ENCODE measurements at places on chromosomes 1 and 21.

DNA sequence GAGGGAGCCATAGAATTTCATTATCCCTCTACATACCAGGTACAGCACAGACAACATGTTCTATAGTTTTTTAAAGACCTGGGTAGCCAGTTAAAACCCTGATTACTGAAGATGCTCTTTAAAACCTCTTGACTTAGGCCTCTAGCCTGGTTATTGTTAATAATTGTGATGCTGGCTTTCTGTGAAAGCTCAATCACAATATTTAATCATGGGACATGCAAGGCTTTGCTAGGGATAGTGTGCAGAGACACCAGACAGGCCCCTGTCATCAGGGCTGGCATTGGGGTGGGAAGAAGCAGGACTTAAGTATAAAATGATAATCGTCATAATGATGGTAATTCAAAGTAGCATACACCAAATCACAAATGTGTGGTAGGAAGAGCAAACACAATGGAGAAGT is 274.4 kb downstream of the PTBP2 start:
- DNase-seq, result no peak

DNA sequence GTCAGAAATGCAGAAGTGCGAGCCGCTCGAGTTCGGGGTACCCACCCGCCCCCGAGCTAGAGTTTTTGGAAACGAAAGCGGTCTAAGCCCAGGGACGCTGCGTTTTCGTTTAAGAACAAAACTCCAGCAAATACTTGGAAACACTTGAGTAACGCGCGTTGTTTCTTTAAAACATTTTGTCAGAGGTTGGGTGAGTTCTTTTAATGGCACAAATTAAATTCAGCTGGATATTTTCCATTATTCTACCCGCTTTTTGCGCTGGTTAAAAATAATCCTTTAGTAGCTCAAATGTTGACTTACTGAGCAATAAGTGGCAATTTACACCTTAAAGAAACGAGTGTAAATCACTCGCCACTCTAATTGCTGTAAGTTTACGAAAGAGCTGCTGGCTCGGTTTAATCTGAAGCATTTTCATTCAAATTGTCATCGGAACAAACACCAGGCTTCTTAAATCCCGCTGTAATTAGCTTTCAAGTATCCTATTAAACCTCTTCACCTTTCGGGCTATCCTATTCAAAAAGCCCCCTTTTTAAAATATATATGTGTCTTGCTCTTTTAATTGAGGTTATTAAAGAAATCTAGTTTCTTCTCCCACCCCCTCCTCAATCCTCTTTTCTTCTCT is 1.5 kb downstream of the LHX8 start:
- DNase-seq, result peak; percentile 10

GRCh38 chr1:108877348-108878159 is 769 bp downstream of the GPSM2 start:
- DNase-seq, result peak; percentile 29

DNA sequence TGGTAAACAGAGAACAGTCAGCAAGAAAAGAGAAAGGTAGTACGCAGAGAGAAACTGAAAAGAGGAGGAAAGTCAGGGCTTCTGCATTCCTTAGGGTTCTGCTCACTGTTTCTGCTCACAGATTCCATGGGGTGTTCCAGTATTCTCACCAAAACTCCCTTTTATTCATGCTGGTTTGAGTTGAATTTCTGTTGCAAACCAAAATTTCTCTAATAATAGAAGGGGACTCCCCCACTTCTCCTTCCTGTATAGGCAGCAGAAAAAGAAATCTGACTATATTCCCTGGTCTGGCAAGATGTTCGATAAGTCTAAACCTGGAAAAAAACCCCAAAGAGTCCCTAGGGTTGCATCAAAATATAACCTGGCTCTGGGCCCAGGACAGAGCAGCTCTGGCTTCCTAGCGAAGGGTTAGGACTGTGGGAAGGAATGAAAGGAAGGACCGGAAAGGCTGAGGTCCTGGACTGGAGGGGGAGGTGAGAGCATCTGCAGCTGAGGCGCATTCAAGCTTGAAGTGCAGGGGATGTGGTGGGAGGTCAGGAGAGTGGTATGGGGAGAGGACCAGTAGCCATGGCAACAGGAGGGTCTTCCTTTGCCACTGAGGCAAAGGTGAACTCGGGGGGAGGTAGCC is 18.8 kb upstream of the RGS16 start:
- DNase-seq, result peak; percentile 78

- no peak for DNase-seq
Measured at GRCh38 chr1:93751377-93752250, 70.0 kb upstream of the BCAR3 start.

DNA sequence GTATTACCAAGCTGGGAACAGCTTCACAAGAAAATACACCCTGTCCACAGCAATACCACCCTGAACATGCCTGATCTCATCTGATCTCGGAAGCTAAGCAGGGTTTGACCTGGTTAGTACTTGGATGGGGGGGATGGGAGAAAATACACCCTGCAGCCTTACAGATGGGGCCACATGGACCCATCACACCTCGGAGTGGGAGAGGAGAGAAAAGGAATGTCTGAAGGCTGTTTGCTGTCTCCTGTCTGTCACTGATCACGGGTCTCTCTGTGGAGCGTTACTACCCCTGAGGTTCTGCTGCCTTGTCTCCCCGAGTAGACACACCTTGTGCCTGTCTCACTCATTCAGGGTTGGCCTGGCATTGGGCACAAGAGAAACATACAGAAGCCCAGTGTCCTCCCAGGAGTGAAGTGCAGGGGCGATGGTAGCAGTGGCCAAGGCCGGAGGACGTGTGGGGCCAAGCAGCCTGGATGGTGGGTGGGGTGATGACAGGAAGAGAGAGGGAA is 48.0 kb downstream of the TEX35 start:
- DNase-seq, result no peak

DNA sequence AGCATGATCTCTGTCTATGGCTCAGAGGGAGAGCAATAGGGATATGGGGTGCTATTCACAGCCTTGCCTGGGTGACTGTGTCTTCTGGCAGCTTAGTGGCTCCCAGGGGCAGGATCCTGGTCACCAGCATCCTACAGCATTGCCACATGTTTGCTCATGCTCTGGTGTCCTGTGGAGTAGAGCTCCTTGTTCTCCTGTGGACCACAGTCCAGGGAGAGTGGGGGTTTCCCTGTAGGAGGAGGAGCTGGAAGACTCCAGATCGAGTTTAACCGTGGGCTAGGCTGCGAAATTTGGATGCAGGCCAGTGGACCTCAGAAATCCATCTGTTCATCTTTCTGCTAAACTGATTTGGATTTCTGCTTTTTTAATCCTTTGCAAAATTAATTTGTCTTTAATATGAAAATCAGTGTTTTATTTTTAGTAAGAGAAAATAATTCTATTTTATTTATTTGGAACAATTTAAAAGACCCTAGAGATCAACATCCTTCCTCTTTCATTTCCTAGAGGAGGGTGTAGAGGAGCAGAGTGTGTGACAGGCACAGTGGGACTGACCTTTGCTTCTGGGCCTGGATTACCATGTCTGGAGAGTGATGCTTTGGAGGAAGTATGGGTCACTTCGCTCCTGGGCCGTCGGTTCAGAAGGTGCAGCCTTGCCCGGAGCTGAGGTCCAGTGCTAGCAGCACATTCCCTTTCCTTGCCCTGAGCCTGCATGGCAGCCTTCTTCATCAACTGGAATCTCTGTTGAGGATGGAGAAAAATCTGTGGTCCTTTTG is 17.4 kb downstream of the ADARB1 start:
- no peak for DNase-seq

- no peak for DNase-seq
Measured at GRCh38 chr1:91809317-91809716, 76.6 kb downstream of the TGFBR3 start.

DNA sequence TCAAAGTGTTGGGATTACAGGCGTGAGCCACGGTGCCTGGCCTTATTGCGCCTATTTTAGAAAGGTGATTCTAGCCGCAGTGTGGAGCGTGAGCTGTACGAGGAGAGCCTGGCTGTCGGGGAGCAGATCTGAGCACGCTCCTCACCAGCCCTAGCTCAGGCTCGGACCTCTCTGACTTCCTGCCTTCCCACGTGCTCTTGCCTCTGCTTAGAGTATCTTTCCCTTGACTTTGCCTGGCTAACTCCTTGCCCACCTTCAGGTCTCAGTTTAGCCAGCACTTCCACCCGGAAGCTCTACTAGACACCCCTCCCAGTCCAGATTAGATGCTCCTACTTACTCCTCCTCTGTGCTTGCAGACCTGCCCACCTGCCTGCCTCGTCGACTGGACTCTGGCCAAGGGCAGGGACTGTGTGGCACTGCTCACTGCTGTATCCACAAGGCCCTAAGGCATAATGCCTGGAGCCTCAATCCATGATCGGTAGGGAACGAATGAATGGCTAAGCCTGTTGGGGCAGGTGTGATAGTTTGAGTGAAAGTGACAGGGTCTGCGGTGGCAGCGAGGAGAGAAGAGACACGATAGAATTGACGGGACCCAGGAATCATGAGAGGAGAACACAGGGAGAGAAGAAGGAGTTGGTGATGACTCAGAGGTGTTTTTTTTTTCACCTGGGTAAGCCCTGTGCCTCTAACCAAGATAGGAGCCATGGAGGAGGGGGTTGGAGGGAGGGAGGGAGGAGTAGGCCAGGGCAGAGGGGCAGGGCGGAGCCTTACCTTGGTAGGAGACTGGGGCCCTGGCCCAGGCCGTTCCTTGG is 28.1 kb upstream of the WASF2 start:
- no peak for DNase-seq

- DNase-seq, result no peak
Measured at GRCh38 chr1:16986962-16987361, 6.5 kb upstream of the MFAP2 start.

DNA sequence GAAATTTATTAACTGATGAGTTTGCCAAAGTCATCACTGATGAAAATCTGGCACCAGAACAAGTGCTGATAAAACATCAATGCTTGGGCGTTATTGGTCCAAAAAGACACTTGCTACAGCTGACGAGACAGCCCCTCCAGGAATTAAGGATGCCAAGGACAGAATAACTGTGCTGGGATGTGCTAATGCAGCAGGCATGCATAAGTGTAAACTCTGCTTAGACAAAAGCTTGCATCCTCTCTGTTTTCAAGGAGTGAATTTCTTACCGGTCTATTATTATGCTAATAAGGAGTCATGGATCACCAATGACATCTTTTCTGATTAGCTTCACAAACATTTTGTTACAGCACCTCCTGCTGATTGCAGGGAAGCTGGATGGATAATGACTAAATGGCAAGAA is 402.0 kb downstream of the LTN1 start:
- no peak for DNase-seq

- DNase-seq, result no peak
Measured at GRCh38 chr1:31781138-31781755, 17.1 kb upstream of the ADGRB2 start.

- DNase-seq, result no peak
Measured at GRCh38 chr1:167161242-167161641, 59.4 kb upstream of the POU2F1 start.

DNA sequence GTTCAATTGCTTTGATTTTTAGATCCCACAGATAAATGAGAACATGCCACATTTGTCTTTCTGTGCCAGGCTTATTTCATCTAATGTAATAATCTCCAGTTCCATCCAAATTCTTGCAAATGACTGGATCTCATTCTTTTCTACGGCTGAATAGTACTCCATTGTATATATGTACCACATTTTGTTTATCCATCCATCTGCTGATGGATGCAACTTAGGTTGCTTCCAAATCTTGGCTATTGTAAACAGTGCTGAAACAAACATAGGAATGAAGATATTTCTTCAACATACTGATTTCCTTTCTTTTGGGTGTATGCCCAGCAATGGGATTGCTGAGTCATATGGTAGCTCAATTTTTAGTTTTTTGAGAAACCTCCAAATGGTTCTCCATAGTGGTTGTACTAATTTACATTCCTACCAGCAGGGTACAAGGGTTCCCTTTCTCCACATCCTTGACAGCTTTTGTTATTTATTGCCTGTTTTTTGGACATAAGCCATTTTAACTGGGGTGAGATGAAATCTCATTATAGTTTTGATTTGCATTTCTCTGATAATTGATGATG is 344.4 kb downstream of the KCTD3 start:
- DNase-seq, result no peak

- DNase-seq, result no peak
Measured at GRCh38 chr1:197096137-197096536, 29.1 kb upstream of the F13B start.

- no peak for DNase-seq
Measured at GRCh38 chr21:37117204-37117603, 44.1 kb downstream of the TTC3 start.

- no peak for DNase-seq
Measured at GRCh38 chr21:39136711-39137110, 46.5 kb downstream of the PSMG1 start.

DNA sequence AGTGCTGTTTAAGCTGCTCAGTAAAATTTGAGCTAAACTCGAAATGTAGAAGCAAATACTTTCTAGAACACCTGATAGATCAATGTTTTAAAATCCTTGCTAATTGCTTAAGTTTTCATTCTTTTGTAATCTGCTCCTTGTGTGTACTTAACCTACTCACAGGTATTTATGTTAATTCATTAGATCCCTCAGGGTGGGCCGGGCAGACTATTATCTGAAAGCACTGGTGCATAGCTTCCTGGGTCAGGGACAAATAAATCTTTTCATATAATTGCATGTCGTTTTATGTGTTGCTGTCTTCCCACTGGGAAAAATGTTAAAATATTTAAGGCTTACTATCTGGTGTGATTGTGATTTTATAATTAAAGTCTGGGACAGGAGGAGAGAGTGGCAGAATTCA is 440.5 kb downstream of the SMYD3 start:
- DNase-seq, result no peak

- no peak for DNase-seq
Measured at GRCh38 chr1:220528679-220529501, 954 bp downstream of the MARK1 start.

- DNase-seq, result peak; percentile 35
Measured at GRCh38 chr1:45394342-45394741, 54.1 kb upstream of the MUTYH start.

- DNase-seq, result peak; percentile 50
Measured at GRCh38 chr1:23798662-23799142, 1.9 kb downstream of the GALE start.

DNA sequence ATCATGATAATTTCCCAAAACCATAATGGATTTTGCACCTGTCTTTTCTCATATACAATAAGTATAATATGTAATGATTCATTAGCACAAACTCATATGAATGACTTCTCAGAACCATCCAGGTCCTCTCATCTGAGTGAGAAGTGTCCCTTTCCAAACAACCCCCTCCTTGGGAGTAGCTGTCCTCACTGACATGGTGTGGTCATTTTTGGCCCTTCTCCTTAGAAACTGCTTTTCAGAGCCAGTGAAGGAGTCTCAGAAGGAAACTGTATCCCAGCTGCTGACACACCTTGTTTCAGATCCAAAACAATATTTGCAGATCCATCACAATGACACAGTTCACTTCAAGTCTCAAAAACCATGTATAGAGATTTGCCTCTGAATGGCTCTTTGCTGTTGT is 95.5 kb downstream of the MIS18A start:
- no peak for DNase-seq

GRCh38 chr1:36157115-36157903 is 1.3 kb downstream of the MAP7D1 start:
- DNase-seq, result peak; percentile 50

- no peak for DNase-seq
Measured at GRCh38 chr1:153213519-153213918, 3.9 kb upstream of the PRR9 start.

All from suppressor macrophage treated with lipopolysaccharide for 1 hour (primary cell).